ENCODE measurements at places on chromosomes 7 and 10. TPM values are rescaled to one million over a fixed set of nuclear protein-coding genes. Genes with fewer than 3 reads are reported as not detected.

DNA sequence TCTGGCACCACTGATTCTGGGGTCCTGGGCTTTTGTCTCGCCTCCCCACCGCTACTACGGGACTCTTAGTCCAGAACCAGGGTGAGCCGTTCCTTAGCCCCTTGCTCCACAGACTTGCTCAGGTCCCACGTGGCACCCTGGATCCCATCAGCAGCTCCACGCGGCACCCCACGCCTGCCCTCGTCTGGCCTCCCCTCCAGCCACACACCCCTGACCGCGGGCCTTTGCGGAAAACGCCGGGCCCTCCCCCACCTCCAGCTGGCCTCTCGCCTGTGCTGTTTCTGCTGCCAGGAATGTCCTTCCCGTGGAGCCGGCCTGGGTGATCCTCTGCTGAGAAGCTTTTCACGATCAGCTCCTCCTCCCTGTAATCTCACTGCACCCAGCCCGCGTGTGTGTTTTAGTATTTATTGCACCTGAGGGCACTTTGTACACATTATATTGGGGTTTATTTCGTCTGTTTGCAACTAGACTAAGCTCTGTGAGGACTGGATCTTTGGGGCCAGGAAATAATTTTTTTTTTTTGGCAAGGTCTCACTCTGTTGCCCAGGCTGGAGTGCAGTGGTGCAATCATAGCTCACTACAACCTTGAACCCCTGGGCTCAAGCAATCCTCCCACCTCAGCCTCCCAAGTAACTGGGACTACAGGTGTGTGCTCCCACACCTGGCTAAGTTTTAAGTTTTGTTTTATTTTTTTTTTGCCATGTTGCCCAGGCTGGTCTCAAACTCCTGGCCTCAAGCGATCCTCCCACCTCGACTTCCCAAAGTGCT is 10.5 kb upstream of the TTYH3 start:
- DNase-seq: peak; percentile 81

GRCh38 chr7:1884583-1885350 is 214.7 kb downstream of the ELFN1 start:
- DNase-seq: no peak

The TSPAN33 gene
- 11.8 TPM for total RNA-seq

The ZNF32 gene
- 52.7 TPM for total RNA-seq

DNA sequence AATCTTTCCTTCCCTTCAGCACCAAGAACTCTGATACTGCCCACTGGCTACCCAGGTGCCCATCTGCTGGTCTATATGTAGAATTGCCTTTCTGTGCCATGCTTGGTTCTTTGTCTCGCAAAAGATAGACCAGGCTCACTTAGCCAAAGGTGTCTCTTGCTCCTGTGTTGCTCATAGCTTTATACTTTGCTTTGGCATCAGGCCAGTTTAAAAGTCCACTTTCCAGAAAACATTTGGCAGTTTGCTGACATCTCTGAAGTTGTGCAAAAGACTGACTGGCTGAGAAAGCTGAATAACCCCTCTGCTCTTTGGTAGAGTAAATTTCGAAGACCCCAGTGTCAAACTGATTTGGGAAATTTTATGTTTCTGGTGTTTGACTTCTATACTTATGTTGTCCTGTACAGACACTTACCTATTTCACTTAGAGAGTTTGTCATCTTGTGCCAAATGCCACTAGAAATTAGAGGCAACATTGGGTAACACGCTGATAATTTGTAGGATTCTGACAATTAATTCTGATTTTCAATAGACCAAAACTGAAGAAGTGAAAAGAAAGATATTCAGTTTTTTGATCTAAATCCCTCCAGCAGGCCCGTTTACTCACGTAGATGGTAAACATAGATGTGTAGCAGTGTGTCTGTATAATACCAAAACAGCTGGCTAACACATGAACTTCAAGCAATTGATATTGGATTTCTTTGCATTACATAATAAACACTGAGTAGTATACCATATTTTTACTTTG is 91.1 kb downstream of the CPED1 start:
- DNase-seq: no peak

DNA sequence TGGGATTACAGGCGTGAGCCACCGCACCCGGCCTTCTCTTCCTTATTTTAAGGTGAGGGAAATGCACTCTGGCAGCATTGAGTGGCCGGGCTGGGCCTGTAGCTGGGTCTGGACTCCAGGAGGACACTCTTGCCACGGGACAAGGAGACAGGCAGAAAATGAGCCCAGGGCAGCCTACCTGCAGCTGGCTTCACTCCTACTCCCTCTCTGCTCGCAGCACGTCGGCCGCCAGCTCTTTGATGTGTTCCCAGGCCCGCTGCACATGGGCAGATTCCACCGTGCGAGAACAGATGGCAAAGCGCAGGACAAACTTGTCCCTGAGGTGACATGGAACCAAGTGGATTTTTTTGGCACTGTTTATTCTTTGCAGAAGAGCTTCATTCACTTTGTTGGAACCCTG is 12.9 kb upstream of the FIGNL1 start:
- DNase-seq: no peak

GRCh38 chr10:96043893-96044715 is 721 bp downstream of the CCNJ start:
- DNase-seq: peak; percentile 67

GRCh38 chr7:44852590-44852989 is 4.7 kb upstream of the H2AZ2 start:
- no peak for DNase-seq

The EPO gene
- total RNA-seq: not detected

DNA sequence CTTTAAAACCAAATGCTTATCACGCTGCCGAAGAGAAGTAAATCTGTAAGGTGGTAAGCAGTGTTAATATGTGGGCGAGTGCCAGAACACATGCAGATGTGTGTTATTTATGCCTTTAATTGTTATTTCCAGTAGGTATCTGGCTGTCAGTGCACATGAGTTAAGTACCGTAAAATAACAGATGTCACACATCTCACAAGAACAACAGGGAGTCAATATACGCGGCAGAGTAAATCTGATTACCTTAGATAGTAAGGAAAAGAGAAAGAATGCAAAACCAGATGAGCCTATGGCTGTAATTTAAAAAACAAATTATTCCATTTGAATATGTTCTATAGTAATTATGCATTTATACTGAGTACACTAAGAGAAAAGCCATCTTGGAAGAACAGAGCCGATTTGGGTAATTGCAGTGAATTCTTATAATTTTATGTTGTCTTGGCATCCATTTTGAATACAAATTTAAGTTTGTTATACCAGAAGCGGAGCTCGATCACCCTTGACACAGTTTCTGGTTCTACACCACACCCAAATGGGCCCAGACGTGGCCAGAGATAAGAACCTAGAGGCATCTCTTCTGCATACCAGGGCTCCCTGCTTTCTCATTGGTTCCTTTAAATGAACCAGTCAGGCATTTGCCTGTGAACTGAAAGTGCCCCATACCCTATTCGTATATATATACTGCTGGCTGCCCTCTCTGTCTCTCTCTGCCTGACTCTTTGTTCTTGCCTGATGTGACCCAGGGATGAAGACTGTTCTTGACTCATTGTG is 34.8 kb downstream of the DNAJB9 start:
- no peak for DNase-seq

DNA sequence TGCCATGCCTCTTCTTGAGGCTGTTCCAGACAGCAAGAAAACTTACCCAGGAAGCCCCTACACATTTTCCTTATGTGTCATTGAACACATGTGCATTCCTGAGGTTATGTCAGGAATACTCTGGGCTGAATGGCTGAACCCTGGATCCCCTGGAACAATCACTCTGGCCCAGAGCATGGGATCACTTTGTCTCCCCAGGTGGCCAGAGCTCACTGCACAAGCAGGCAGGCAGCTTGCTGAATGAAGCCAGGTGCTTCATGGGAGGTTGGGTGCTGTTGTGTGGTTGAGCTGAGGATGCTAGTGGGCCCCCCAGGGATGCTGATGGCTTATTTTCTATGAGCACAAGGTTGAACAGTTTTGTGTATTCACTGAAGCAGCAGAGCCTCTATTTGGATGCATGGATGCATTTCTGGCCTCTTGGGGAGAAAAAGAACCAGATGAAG is 54.7 kb upstream of the NPTX2 start:
- no peak for DNase-seq

The ANKRD22 gene
- total RNA-seq: not detected

The SERPINE1 gene
- total RNA-seq: 1.6 TPM

The JCAD gene
- 25.5 TPM for total RNA-seq

GRCh38 chr7:75639886-75640190 is 98.9 kb downstream of the HIP1 start:
- no peak for DNase-seq

The RBP3 gene
- not detected for total RNA-seq

DNA sequence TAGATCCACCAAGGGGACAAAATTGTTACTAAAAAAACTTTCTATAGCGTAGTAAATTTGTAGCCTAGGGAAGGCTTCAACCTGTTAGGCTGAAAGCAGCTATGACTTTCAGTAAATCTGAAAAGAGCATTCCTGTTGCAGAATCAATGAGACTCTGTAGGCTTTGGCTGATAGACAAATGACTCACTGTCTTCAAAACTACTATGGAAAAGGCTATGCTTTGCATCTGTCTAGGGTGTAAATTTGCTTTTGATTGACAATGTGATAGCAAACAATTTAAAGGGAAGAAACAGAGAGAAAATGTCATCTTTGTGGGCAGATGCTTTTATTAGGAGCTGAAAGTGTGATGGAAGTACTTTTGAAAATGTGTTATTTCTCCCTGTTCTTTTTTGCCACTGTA is 60.6 kb downstream of the ARL5B start:
- DNase-seq: no peak

The RNF133 gene
- total RNA-seq: 0.51 TPM

- DNase-seq: no peak
Measured at GRCh38 chr10:84606428-84606827, 278.0 kb downstream of the CCSER2 start.

DNA sequence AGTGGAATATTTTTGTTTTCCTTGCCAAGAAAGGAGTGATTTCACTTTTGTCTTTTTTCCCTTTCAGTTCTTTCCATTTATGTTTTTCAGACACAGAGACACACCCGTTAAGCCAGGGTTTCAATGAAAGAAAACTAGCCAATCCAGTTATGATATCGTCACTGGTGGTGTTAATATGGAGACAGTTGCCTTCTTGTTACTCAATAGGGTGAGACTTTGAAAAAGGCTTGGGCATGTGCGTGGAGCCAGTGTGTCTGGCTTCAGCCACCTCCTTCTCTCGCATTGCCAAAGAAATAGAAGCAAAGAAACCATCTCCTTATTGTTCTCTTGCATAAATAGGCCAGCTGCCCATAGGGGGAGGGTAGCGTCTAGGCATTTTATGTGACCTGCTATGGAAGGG is 84.1 kb upstream of the DLX6 start:
- no peak for DNase-seq

The NPM3 gene
- 5.8 TPM for total RNA-seq

The SPDYE11 gene
- not detected for total RNA-seq

GRCh38 chr10:19656420-19657042 is 159.7 kb upstream of the PLXDC2 start:
- DNase-seq: no peak

The PRSS2 gene
- not detected for total RNA-seq
